Activated T-cell treated with anti-CD3 and anti-CD28 coated beads for 24 hours (primary cell): ENCODE measurements at places on chromosomes 7 and 10.

GRCh38 chr7:36299823-36300341 is 89.8 kb upstream of the ANLN start:
- DNase-seq, result no peak

DNA sequence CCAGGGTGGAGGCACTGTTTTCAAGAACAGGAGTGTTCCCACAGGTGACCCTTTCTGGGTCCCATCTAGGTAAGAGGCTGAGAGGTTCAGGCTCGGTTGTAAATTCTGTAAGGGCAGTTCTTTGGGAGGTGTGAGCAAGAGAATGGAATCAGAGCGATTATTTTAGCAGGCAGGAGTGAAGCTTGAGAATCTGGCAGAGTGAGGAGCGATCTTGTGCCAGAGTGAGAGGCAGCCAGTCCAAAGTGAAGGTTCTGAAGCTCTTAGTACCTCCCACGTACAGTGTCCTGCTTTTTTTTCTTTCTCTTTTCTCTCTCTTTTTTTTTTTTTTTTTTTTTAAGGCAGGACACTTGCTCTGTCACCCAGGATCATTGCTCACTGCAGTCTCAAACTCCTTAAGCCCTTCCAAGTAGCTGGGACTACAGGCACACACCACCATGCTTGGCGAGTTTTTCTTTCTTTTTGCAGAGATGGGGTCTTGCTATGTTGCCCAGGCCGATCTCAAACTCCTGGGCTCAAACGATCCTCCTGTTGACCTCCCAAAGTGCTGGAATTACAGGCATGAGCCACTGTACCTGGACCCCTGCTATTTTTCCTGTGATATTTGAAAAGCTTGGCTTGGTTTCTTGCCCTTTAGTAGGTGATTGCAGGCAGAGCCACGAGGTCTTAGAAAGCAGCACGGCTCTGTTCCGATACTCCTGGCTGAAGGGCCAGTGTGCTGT is 10.9 kb downstream of the POR start:
- DNase-seq, result no peak

GRCh38 chr10:125217990-125218675 is 57.8 kb upstream of the CTBP2 start:
- DNase-seq, result no peak

GRCh38 chr7:126720232-126720631 is 532.5 kb downstream of the GRM8 start:
- DNase-seq, result no peak

DNA sequence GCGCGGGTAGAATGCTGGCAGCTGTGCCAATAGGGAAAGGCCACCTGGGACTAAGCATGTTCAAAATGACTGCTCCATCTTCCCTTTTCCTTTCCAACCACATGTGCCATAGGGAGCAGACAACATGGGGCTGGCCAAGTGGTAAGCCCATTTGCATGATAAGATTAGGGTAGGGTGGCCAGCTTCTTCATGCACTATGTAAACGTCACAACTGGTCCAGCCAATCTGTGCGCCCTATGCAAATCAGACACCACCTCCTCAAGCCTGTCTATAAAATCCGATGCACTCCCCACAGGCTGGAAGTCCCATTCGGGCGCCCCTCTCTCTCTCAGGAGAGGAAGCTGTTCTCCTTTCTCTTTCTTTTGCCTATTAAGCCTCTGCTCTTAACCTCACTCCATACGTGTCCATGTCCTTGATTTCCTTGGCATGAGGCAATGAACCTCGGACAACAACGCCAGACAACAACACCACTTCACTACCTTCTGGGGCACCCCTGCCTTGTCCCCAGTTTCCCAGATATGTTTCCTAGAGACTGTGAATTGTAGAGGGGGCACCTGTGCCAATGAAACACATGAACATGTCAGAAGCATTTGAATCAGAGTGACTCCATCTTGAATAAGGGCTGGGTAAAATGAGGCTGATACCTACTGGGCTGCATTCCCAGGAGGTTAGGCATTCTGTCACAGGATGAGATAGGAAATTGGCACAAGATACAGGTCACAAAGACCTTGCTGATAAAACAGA is 19.1 kb upstream of the EXOC6 start:
- DNase-seq, result no peak

- no peak for DNase-seq
Measured at GRCh38 chr7:984361-985126, 1.6 kb downstream of the CYP2W1 start.
